Stimulated activated CD8-positive, alpha-beta memory T cell treated with anti-CD3 and anti-CD28 coated beads, Interleukin-7, amount 100 ng/mL, for 24 hours (primary cell): ENCODE measurements at places on chromosomes 5 and 9.

DNA sequence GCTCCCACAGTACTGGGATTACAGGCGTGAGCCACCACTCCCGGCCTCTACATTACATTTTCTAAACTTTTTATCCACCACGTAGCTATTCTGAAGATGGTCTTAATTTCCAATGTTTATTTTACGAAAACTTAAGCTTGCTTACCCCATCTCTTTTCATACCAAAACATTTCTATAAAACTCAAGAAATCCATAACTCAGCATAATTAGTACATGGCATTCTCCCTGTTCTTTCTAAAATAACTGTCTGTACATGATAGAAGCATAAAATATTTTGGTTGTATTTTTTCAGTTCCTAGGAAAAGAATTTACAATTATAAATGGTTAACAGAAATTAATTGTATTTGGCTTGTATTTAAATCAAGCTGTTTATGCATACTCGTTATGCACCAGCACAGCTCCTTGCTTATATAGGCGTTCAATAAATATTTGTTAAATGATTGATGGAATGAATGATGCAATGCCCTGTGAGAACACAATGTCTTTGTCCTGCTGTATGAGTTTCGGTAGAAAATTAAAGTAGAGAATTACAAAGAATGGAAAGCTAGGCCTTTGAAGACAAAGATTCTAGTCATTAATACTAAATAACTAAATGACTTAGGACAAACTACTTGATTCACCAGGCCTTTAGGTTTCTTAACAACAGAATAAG, 384.2 kb downstream of the EFNA5 start:
- no peak for DNase-seq

DNA sequence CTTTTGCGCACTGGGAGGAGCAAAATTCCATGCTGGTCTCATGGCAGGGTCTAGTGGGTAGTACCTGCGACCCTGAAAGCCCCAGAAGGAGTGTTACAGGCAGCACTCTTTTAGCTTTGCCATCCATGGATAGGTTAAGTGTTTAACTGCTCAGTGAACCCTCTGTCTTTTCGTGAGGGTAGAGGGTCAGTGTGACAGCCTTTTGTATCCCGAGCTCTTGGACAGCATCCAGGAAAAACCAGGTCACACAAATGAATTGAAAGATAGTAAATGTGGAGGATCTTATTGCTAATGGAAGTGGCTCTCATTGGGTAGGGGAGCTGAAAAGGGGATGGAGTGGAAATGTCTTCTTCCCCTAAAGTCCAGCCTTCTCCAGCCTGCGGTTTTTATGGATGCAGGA, 57.8 kb upstream of the CCDC112 start:
- no peak for DNase-seq

DNA sequence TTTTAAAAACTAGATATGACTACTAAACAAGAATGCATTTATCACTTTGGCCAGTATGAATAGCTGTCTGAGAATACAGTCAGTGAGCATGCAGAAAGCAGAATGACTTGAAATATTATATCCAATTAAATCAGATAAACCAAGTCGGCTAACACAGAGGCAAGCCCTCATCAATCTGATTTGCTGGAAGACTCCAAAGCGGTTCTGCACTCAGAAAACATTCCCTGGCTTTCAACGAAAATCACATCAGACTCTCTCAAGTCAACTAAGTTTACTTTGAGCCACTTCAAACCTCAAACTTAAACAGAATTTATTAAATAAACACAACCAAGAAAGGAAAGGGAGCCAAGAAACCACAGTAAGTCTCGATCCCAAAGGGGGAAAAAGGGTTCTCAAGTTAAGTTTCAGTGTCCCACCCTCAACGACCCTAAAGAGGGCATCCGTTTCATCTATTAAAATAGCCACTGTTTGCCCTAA, 1.4 kb downstream of the MYO10 start:
- no peak for DNase-seq

DNA sequence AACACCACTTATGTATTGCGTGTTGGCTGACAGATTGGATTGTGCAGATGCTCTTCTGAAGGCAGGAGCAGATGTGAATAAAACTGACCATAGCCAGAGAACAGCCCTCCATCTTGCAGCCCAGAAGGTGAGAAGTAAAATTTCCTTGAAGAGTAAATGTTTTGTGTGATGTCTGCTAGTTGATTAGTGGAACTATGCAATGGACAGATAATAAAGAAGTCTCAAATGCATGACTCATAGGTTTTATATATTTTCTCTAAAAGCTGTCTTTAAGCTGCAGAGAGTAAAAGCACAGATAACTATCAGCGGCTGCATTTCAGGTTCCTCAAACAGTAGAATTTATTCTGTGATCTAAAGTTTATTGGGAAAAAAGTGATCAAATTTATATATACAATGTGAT, 27.4 kb downstream of the INVS start:
- DNase-seq: no peak

- DNase-seq: no peak
Observed at GRCh38 chr9:16680541-16680940, 189.9 kb downstream of the BNC2 start.

DNA sequence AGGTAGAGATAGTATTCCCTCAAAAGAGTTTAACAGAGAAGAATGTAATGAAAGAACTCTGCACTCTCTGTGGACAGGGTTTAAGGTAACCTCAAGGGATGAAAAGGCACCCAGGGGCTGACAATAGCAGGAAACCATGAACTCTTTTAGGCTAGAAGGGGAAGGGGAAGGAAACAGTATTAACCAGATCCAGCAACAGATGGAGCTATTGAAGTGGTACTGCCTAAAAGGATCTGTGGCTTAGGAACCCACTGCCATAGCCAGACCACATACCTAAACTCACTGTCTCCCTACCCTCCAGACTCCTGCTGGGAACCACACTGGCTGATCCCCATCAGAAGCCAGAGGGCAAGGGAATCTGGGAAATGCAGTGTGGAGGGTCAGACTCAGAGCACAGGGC, 35.5 kb downstream of the PLGRKT start:
- no peak for DNase-seq

GRCh38 chr9:98806394-98807035, 955 bp upstream of the GALNT12 start:
- DNase-seq: no peak

- DNase-seq: no peak
Observed at GRCh38 chr5:155983954-155984353, 343.0 kb upstream of the SGCD start.

DNA sequence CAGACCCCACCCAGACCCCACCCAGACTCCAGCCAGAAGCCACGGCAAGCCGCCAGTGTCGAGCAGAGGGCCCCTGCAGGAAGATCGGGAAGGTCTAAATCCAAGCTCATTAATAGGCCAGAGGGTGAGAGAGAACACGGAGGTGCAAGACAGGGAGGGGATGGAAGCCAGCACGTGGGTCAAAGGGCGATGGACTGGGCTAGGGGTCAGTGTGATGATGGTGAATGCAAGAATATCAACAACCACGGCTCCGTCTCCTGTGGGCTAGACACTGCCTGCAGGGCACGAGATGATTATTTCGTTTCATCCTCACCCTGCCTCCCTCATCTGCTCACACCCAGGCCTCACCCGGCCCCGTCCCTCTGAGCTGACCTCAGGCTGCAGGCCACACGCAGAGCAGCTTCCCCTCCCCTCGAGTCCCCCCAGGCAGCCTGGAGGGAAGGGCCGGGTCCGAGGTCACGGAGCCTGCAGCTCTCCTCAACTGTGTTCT, 122.0 kb downstream of the COL23A1 start:
- DNase-seq: no peak

DNA sequence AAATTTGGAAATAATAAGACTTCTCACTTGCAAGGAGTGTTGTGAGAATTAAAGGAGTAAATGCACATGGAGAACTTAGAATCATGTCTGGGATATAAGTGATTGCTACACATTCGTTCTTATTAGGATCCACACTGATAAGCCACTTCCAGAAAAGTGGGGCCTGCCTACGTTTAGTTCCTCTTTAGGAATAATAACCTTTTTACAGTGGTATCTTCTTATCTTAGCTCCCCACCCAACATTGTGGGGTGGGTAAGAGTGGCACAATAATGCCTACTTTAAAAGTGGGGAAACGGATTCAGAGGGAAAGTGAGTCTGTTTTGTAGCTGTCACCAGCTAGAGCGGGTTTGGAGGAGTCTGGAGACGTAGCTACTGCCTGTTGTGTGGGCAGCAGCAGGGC, 16.0 kb downstream of the DOCK2 start:
- no peak for DNase-seq

- no peak for DNase-seq
Observed at GRCh38 chr9:137680444-137681358, 61.9 kb downstream of the EHMT1 start.
